ENCODE measurements at places on chromosomes 6 and 20. TPM values are rescaled to one million over a fixed set of nuclear protein-coding genes. Genes with fewer than 3 reads are reported as not detected.

DNA sequence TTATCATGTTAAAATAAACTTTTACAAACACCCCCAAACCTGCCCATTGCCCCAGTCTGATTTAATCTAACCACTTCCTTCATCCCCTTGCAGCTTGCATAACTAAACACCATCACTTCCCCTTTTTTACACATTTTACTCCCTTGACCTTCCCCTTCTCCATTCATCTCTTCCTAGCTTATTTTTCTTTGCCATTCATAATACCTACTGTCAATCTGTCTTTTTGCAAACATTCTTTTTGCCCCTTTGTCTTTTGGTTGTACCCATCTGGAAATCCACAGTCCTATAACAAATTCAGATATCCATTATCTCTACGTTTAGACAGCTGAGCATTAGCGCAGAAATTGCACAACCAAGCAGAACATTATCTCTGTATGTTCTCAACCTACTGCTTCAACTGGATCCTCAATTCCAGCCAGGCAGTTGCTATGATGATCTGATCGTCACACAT is 51.2 kb downstream of the C6orf52 start:
- no peak for DNase-seq

GRCh38 chr6:6806844-6807518 is 218.5 kb downstream of the LY86 start:
- DNase-seq = no peak

Gene SLC22A2
- not detected for total RNA-seq

- no peak for DNase-seq
Measured at GRCh38 chr20:48381353-48382120, 446.3 kb downstream of the PREX1 start.

GRCh38 chr6:130975325-130975724 is 87.7 kb downstream of the EPB41L2 start:
- no peak for DNase-seq

DNA sequence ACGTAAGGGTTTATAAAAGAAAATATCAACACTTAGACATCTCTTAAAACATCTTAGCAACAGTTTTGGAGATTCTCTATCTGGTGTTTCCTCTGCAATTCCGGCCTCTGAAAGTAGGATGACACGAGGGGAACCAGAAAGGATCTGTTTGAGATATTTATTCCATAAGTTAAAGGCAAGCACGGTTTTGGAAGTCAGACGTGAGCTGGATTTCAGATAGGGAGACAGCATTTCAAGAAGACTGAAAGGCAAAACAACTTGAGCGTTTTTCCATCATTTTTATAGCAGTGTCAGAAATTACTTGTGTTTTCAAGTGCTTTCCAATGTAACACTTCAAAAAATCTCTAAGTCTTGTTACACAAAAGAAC is 52.9 kb upstream of the BTN3A2 start:
- no peak for DNase-seq

GRCh38 chr6:13302751-13303667 is 25.3 kb downstream of the TBC1D7 start:
- DNase-seq = peak; percentile 82

DNA sequence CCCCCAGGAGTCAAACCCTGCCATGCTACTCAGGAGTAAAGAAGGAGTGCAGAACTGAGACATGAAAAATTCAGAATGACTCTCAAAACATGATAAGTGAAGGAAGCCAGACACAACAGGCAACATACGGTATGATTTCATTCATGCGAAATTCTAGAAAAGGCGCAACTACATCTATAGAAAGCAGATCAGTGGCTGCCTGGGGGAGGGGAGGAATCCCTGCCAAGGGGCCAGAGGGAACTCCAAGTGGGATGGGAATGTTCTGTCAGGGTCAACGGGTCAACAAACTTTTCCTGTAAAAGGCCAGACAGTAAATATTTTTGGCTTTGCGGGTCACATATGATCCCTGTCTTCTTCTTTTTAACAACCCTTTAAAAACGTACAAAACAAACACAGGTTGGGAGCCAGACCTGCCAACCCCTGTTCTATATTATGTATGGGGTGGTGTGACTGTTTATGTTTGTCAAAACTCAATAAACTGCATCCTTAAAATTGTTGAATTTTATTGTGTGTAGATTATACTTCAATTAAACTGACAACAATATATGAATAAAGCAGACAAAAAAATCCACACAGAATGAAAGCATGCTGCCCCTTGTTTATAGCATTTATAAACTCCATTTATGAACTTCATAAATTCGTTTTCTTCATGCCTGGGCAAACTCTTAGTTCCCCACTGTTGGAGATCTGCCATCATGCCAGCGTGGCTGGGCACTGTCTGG is 56.6 kb upstream of the TRAF3IP2 start:
- DNase-seq = no peak

- no peak for DNase-seq
Measured at GRCh38 chr6:71080826-71081225, 124.0 kb upstream of the B3GAT2 start.

DNA sequence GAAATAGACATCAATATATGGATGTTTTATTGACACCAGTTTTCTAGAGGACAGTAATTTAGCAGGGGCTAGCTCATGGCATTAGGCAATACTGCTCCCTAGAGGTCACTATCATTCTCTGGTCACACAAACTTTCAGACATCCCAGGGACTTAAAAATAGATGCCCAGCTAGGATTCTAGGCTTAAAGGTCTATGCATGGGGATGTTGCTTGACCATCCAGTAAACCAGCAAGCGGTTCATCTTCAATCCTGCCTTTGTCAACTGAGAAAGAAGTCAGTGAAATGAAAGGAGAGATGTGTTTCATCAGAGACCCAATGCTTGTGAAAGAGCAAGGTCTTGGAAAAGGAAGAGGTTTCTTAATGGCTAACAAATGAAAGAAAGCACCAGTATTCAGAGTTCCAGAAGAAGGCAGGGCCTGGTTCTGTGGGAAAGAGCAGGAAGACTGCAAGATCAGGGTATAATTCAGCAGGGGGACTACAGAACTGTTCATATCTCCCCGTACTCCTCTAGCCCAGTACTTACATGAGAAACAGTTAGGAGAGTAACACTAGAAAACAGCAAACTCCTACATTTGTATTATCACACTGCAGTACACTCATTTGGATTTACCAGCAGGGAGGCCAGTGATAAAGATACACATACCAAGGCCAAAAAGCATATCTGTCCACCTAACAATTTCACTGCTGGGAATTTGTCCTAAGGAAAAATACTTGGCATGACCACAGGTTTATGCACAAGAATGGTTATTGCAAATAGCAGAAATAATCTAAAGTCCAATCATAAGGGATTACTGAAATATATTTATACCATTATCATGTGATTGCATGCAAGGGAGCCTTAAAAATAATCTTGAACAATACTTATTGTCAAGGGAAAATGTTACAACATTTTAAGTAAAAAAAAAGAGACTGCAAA is 151.4 kb upstream of the LAMA2 start:
- DNase-seq = no peak

Gene SALL4
- 0.11 TPM for total RNA-seq

DNA sequence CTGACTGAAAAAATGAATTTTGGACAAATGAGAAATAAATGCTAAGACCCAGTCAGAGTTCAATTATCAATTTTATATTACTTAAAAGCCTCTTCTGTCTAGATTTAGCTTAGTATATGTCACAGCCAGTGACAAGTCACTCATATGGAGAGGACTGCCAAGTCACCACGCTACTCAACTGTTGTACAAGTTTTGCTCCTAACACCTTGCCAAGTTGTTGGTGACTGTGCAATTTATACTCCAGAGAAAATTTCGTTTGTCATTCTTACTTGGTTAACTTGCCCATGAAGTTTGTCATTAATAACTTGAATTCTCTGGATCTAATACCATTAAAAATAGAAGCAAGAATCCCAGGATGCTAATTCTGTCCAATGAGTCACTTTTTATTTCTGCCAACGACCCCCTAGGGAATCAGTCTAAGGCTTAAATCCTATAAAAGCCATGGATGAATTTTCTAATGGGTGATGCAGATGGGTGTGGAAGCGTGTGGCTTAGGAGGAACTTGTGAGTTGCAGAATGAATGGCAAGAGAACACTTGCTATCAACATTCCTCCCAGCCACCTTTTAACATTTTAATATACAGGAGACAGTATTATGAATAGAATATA is 30.4 kb upstream of the FBXO30 start:
- DNase-seq = no peak

GRCh38 chr6:125528621-125529041 is 220.8 kb upstream of the HEY2 start:
- no peak for DNase-seq

Gene LY6G6F
- total RNA-seq = not detected

DNA sequence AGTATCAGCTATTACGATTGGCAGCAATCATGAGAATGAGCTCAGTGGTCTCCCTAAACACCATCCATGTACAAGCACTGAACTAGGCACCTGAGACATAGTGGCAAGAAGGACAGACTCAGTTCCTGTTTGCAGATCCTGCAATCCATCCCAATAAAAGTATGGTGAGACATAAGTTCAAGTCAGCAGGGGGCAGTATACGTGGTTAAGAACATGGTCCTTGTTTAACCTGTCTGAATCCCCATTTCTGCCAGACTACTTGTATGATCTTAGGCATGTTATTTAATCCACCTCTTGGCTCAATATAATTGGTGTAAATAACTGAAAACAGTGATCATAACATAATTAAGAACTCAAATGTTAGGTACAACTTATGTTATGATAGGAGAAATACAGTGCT is 33.2 kb upstream of the PNISR start:
- no peak for DNase-seq

- no peak for DNase-seq
Measured at GRCh38 chr20:5349448-5349847, 32.7 kb upstream of the PROKR2 start.

- no peak for DNase-seq
Measured at GRCh38 chr6:74870403-74870802, 335.4 kb downstream of the COL12A1 start.

- DNase-seq = no peak
Measured at GRCh38 chr20:54339093-54339492, 131.2 kb downstream of the PFDN4 start.

- DNase-seq = no peak
Measured at GRCh38 chr6:1597924-1598323, 11.8 kb upstream of the FOXC1 start.

Gene SSTR4
- total RNA-seq = not detected

Gene BEND6
- total RNA-seq = not detected

DNA sequence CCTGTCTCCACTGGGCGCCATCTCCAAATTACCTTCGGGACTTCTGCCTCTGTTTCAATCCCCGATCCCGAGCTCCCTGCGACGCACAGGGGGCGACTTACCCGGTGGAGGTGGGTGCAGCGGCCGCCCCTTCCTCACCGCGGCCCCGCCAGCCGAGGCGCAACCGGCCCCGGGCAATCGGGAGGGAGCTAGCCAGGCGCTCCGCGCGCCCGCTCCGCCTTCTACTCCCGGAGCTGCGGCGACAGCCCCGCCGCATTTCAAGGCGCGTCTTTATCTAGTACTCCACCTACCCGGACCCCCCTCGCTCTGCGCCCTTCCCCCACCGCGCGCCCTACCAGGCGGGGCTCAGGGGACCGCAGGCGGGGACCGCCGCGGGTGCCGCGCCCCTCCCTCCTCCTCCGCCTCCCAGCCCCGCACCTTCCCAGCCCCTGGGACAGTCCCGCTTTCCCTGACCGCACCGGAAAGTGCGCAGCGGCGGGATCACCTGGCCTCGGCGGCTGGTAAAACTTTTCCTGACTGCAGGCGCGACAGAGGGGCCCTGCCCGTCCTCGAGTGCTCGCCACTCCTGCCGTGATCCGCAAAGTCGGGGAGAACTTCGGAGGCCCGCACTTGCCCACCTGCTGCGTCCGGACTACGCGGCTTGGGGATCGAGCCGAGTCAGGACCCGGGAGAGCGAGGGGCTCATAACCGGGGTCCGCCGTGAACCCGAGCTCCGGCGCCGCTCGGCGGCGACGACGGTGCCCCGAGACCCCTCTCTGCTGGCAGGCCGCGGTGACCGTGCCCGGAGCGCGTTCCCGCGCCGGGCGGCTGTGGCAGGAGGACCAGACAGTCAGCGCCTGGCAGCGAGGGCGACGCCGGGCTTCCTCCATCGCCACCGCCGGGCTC is 8.0 kb upstream of the NKX2-2 start:
- DNase-seq = no peak

Gene NNAT
- total RNA-seq = 3.4 TPM

DNA sequence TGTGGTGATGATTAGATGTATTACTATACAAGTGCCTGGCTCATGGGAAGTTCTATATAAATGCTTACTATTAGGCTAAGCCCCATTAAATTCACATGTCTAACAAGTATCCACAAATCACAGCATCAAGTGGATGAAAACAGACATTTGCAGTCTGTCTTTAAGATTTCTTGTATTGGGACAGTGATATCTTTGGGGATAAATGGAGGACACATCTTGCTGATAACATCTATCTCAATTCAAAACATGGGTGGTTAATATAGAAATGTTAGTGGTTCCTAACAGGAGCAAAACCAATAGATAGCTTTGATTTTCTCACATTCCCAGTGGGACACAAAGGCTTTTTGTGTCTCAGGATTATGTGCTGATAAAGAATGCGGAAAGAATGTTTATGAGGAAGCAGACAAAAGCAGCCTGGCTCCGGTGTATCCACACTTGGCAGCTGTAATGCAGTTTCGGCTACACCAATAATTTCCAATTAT is 29.3 kb downstream of the PTPRK start:
- no peak for DNase-seq

DNA sequence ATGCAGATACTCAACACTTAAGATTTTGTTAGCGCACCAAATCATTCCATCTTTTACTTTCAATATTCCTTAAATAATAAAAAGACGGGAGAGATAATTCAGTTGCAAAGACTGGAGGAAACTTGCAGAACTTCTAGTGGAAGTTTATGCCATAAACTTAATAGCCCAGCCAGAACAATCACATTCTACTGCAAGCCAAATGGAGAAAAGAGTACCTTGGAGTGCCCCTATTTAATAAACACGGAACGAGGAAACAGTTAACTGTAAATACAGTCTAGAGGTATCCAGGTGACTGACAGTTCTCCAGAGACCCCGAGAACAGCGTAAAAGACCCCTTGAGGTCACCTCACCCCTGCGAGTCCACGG is 635 bp downstream of the SLC35B3 start:
- no peak for DNase-seq

GRCh38 chr6:14706378-14706929 is 539.4 kb upstream of the JARID2 start:
- peak; percentile 34 for DNase-seq

Gene AMD1
- total RNA-seq = 64.1 TPM

DNA sequence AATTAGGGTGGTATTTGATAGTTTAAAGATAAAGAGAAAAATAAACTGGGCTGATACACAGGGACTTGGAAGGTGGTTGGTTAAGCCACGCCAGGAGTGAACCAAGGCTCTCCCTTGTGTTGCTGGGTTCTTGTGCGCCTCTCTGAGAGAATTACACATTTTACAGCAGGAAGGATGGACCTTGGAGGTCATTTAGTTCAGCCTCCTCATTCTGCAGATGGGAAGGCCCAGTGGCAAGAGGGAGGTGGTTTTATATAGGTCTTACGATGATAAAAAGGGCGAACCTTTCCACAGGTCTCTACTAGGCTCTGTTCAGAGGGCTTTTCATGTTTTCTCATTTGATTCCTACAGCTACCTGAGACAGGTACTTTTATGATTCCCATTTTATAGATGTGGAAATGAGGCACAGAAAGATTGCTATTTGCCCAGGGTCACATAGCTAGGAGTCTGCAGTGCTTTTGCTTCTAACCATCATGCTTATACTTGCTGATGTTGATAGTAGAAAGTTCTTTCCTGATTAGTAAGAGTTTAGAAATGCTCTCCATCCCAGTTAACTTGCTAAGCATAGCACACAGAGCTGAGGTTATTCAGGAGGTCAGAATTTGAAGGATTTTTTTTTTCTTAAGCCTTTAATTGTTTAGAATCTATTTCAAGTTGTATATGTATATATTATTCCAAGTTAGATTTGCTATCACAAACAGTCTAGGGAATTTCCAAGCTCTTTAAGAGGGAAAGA is 12.8 kb downstream of the HIVEP1 start:
- no peak for DNase-seq

- no peak for DNase-seq
Measured at GRCh38 chr20:16028923-16029322, 544.3 kb downstream of the KIF16B start.

All from left colon (tissue), 2 donors.